ENCODE measurements at places on chromosomes 2 and 18.

DNA sequence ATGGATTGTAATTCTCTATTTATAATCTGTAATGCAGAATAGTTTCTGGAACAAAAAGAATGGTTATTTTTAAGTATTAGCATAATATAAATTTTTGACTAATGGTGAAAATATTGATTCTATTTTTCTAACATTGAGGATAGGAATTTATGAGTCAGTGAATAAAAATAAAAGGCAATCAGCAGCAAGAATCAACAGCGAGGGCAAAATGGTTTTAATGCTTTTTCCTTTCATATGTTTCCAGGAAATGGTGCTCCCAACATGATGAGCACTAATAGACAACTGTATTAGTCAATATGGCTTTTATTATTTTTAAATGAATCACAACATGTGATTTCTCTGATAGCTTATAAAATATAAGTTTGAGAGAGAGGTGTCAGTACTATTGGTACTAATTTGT lies 90.7 kb upstream of the TFPI start:
- DNase-seq: no peak

GRCh38 chr2:26088038-26088643 lies 54.3 kb downstream of the RAB10 start:
- no peak for DNase-seq

DNA sequence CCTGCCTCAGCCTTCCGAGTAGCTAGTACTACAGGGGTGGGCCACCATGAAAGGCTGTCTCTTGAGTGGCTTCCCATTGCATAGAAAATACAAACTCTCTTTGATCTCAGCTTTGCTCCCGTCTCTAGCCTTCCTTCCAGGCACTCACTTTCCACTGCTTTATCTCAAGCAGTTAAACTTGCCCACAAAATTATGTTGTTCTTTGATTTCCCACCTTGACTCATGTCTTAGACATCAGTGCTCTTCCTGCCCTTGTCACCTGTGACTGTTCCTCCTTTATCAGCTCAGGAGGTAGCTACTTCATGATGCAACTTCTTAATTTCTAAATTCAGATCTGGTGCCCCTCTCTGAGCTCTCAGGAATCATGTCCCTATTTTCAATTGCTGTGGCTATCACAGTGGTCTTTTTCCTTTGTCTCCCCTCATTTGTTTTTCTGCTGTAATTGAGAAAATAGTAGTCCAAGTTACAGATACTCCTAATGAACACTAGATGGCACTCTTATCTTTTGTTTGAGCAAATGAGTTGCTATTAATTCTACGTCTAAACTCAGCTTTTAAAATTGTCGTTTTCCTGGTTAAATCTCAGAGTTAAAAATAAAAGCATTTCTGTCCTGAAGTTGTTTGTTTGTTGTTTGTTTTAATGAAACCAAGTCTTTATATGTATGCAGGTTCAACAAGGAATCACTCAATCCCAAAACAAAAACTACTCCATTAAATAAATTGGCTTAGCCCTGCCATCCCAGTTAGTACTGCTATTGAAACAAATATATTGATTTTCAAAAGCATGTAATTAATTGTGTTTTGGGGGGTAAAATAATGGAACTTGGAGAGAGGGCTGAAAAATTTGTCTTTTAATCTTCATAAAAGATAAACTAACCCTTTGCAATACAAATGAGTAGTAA lies 46.9 kb upstream of the GREB1L start:
- DNase-seq: no peak

- DNase-seq: no peak
Measured at GRCh38 chr2:199458806-199459285, 1.1 kb upstream of the SATB2 start.

GRCh38 chr18:35753306-35753910 lies 171.9 kb downstream of the GALNT1 start:
- no peak for DNase-seq

GRCh38 chr2:85765081-85765731 lies 11.4 kb downstream of the ATOH8 start:
- no peak for DNase-seq

DNA sequence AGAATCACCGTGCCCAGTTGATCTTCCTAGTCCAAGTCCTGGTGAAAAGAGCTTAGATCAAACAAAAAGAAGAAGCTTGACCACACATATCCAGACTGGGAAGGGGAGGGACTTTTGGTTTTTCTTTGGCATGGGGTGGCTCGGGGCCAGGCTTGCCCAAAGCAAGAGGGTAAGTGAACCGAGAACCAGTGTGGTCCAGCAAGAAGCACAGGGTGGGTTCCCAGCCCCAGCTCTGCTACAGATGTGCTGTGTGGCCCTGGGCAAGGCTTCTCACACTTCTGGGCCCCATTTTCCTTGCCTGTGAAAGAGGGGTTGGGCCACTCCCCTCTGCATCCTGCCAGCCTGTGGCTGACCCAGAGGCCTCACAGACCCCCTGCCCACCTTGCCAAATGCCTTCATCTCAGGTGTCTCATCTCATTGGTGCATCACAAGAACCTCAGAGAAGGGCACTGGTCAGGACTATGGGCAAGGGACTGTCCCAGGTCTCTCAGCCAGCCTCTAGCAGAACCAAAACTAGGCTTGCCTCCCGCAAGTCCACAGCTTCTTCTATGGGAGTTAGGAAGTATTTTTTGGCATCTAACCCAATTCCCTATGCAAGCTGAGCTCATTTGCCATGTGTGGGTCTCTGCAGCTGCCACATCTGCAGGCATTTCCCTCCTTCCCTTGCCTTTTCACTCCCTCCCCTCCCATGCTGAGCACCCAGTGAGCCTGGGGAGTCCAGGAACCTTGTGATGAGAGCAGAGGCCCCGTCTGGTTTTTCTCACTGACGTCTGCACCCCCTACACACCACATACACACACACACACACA lies 6.9 kb downstream of the ATP6V1B1 start:
- DNase-seq: no peak

DNA sequence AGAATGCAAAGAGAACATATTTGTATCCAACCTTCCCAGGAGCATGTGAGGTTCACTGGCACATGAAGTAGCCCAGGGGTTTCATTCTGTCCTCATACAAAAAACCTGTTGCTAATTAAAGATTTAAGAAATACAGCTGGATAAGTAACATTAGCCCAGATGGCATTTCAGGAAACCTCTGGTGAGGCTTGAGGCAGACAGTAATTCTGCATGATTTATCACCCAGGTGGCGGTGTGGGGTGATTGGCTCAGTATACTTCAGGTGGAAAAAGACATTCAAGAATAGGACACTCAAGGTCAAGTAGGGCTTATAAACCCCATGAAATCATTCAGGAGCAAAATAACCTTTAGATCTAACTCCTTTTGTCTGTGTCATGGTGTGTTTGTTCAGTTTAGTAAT lies 237.4 kb downstream of the RNF144A start:
- DNase-seq: no peak

DNA sequence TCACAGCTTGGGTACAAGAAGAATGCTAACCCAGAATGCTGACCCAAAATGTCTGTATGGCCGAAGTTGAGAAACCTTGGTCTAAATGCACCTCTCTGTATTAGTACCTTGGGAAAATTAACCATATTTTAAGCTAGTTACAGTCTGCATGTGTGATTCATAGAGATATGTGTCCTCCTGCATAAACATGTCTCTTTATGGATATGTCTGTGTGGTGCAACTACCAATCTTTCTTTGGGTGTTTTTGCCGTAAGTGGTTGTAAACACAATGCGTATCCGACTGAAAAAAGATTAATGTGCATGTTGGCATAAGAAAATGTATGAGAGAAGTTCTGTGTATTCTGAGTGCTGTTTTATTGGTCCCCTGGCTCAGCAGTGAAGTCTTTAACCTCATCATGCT lies 54.2 kb upstream of the GAREM2 start:
- no peak for DNase-seq

- DNase-seq: no peak
Measured at GRCh38 chr2:63440612-63441011, 147.7 kb downstream of the WDPCP start.
